ENCODE measurements at places on chromosomes 2 and 18. TPM values are rescaled to one million over a fixed set of nuclear protein-coding genes. Genes with fewer than 3 reads are reported as not detected.

DNA sequence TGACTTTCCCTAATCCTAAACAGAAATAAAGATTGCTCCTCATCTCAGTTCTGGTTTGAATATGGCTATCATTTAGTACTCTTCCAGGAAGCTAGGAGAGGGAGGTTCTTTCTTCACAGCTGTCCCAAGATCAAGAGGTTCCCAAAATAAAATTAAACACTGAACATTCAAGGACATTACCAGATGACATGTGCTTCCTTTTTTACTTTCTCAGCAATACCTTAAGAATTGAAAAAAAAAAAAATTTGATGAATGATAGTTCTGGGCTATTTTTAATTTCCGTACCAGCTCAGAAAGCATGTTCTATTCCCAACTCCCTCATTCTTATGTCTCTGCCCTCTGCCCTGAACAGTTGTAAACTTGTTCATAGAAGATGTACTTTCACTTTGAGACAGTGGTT is 61.7 kb upstream of the MYL1 start:
- DNase-seq: no peak

Gene LRP1B
- total RNA-seq: not detected

DNA sequence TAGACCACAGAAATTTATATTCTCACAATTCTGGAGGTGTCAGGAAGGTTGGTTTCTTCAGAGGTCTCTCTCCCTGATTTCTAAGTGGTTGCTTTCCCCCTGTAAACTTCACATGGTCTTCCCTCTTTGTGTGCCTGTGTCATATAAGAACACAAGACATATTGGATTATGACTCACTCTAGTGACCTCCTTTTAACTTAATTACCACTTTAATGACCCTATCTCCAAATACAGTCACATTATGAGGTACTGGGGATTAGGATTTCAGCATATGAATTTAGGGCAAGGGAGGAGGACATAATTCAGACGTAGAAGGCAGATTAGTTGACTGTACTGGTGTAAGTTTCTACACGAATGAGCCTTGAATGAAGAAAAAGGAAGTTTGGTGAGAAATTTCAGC is 38.2 kb upstream of the EPHA4 start:
- DNase-seq: no peak

DNA sequence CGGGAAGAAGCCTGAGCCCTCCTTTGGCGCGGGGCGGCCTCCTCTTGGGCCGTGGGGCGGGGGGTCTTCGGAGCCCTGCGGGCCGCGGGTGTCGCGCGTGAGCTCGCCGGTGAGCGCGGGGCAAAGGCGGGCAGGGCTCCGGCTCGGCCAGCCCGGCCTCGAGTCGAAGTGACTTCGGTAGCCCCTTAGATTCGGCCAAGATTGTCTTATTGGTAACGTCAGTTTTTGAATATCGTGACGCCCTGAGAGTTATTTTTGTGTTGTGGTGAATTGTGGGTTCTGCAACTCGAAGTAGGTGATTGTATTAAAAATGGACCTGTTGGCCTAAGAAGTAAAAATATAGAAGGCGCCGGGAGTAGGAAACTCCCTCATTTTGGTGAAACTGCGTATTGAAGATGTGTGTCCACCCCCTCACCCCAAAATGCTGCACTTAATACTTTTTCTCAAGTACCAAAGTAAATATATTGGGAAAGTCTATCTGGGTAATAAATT is 669 bp downstream of the MARCHF7 start:
- no peak for DNase-seq

Gene LINC00305
- total RNA-seq: not detected

Gene RAB3GAP1
- total RNA-seq: 71.2 TPM

DNA sequence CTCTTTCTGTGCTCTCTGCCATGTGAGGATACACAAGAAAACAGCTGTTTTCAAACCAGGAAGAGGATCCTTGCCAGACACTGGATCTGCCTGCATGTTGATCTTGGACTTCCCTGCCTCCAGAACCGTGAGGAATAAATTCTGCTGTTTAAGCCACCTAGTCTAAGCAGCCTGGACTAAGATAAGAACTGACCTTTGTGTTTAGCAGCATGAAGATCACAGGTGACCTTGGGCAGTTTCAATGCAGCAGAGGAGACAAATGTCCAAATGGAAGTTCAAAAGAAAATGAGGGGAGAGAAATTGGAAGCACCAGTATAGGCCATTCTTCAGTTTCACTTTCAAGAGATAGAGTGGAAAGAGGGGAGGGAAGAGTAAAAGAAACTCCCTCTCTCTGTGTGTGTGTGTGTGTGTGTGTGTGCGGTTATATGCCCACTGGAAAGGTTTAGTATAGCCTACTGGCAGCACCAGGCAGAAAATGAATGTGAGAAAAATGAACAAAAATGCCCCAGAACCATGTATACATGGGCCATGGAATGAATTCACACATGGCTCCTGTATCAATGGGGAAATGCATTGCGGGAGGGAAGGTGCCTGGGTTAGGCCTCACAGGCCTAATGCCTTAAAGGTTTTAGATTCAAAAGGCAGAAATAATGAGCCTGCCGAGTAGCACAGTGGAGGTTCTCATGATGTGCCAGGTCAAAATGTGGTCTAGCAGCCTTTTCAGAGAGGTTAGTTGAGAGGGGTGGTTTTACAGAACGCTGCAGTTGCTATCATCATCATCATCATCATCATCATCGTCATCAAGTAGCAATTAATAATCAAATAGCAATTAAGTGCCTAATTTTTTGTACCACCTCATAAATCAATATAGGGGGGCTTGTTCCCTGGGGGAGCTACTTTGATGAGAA is 1.1 kb upstream of the CERS6 start:
- no peak for DNase-seq

GRCh38 chr2:136239079-136239685 is 121.2 kb upstream of the CXCR4 start:
- no peak for DNase-seq

Gene HOXD1
- total RNA-seq: not detected

Gene CFC1
- total RNA-seq: not detected
